GM04504 (cell line): ENCODE measurements at places on chromosomes 3 and 15.

DNA sequence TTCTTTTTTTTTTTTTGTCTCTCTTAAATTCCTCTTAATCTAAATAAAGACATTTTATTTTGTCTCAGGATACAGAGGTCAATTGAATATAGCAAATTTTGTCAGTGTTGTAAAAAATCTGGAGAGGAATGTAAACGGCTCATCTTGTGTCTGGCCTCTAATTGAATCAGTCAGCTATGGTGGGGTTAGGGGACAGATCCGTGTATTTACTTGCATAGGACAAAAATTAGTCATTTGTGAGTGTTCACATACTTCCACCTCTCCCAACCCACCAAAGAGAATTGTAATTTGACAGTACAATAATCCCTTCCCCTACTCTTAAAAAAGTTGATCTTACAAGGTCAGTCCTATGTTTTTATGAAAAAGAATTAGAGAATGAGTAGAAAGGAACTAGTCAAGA lies 18.3 kb downstream of the PPARG start:
- no peak for DNase-seq

- DNase-seq: no peak
These were observed 99.9 kb upstream of the IGSF10 start for GRCh38 chr3:151560738-151561137.

DNA sequence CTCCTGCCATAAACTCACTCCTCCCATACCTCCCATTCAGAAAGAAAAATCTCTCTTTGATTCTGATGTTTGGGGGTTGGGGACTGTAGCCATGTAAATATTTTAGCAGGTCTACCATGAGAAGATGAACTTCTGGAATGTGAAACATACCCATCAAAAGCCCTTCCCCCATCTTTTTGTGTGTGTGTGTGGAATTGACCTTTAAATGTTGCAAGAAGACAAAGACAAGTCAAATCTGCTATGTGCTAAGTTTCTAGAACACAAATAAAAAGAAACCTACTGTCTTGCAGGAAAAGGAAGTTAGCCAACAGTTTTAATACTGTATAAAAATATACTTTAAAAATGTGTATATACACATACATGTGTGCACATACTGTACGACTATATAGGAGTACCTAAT lies 29.7 kb upstream of the USP50 start:
- no peak for DNase-seq

- DNase-seq: no peak
These were observed 196.2 kb upstream of the MRPL3 start for GRCh38 chr3:131699001-131699400.

GRCh38 chr15:48702569-48703236 lies 57.2 kb upstream of the FBN1 start:
- no peak for DNase-seq

DNA sequence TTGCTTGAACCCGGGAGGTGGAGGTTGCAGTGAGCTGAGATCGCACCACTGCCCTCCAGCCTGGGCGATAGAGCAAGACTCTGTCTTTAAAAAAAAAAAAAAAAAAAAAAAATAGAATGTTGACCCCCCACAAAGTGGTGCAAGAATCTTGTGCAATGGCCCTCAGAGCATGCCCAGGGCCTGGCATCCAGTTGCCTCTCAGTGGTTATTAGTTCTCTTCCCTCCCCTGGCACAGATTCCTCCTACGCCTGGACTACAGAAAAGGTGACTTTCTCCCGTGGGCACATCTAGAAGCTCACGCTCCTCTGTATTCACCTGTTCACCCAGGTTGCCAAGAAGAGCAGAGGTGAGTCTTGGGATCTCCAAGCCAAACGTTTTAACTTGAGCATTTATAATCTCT lies 36.7 kb downstream of the ACSBG1 start:
- no peak for DNase-seq

GRCh38 chr15:70023769-70024491 lies 73.8 kb downstream of the TLE3 start:
- peak; percentile 47 for DNase-seq

DNA sequence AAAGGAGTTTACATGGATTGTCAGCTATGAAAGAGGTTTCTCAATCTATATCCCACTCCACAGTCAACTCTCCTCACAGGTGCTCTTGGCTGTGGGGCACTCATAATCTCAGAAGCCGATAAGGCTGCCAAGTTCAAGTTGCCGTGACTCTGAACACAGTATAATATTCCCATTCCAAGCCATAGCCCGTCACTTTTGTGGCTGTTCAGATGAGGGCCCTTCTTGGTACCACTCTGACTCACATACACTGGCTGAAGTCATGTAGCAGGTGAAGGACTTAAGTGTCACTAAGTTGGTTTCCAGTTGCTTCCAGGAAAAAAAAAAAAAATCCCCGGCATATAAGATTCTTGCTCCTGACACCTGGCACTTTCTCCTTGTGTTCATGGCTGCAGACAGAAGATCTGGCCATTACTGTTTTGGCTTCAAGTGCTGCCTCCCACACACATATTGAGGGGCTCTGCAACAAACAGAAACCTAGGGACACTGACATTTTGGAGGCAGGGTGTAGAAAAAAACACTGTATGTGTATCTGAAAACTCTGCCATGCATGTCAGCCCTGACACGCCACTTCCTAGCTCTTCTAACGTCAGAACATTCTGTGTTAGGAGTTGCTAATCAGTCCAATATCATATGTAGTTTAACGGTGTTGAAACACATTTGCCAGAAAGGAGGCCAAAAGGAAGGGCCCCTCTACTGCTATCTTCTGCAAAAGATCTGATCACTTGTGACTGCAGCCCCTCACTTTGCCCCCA lies 170.2 kb upstream of the ICE2 start:
- DNase-seq: no peak

- no peak for DNase-seq
These were observed 14.1 kb upstream of the HRH1 start for GRCh38 chr3:11140030-11140712.

- no peak for DNase-seq
These were observed 81.5 kb downstream of the CSNK1G1 start for GRCh38 chr15:64274341-64274950.

- DNase-seq: no peak
These were observed 1294.1 kb downstream of the NSUN3 start for GRCh38 chr3:95356764-95357501.

- peak; percentile 4 for DNase-seq
These were observed 196.0 kb downstream of the LRTM1 start for GRCh38 chr3:54731732-54732445.

GRCh38 chr3:16444344-16444743 lies 69.2 kb downstream of the RFTN1 start:
- no peak for DNase-seq

DNA sequence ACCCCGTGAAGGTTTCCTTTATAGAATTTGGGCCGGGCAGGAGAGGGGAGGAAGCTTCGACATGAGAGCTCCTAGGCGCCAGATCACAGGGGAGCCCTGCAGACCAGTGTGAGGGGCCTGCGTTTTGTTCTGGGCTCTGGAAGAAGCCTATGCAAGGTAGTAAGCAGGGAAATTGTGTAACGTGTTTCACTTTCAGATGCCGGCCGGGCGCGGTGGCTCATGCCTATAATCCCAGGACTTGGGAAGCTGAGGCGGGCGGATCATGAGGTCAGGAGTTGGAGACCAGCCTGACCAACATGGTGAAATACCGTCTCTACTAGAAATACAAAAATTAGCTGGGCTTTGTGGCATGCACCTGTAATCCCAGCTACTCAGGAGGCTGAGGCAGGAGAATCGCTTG lies 65.2 kb downstream of the GABRG3 start:
- no peak for DNase-seq

- DNase-seq: no peak
These were observed 37.4 kb downstream of the FILIP1L start for GRCh38 chr3:100076731-100077529.

DNA sequence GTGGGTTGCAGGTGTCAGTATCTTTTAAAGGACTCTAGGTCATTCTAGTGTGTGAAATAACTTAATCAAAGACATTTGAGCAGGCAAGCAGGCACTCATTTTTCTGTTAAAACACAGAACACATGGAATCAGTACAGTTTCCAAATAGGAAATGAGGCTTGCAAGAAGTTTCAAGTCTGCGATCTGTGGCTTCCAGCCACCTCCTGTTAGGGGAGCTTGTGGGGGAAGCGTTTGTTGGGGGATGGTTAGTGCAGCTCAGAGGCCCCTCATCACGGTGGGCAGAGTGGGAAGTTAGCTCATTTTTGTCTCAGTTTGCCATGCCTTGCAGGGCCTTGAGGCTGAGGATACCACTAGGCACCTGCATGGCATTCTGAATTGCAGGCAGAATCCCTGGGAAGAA lies 59.9 kb downstream of the SLC6A11 start:
- DNase-seq: no peak

GRCh38 chr15:62666046-62666445 lies 376.5 kb upstream of the TPM1 start:
- no peak for DNase-seq

DNA sequence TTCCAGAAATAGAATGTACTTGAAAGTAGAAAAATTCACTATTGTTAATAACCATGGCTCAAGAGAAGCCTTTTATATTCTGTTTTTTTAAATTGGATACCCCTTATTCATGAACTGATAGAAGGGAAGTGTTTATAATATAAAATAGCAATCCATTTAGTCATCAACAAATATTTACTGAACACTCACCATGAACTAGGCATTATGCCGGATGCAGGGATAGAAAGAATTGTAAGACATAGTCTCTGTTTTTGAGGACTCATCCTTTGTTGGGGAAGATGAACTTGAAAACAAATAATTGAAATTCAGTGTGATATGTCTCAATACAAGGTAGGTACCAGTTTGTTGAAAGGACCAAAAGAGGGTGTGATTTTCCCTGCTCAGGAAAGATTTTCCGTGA lies 160.9 kb upstream of the SATB1 start:
- no peak for DNase-seq

DNA sequence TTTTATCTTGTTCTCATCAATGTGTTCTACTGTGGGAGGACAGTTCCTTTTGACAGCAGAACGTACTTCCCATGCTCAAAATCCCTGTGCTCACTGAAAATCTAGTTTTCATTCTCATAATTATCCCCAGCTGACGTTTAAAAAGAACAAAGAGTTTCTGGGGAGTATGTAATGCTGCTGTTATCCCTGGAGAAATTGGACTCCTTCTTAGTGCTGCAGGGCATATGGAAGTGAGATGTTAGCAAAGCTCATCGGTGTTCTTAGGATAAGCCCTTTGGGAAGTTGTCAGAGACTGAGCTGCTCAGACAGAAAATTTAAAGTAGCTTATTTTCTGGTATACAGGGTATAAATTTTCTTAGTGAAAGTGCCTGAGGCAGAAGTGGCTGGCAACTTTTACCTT lies 66.5 kb downstream of the CDAN1 start:
- no peak for DNase-seq

DNA sequence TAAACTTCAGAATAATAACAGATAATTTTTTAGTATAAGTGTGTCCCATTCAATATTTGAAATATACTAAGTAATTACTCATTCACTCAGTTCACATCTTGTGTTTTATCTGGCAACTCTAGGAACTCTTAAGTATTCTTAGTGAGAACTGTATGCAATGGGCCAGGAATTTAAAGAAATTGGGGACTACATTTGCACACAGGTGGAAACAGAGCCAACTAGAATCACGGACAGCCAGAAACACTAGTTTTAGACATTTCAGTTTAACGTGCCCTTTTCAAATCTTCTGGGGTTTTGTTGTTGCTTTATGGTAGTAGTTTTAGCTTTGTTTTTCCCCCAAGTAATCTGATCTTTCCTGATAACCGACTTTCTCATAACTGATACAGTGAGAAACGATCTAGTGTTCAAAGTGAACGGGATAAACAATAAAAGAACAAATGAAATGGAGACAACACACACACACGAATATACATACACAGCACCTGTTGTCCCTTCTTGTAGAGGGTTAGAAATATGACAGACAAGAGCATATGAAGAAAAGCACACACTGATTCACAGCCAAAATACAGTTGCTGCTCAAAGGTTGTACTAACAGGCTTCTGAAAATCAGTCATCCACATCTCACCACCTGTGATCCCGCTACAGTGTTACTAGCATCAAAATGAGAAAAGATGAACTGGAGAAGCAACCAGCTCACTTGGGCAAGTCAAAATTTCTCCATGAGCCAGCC lies 167.0 kb downstream of the FMN1 start:
- no peak for DNase-seq

DNA sequence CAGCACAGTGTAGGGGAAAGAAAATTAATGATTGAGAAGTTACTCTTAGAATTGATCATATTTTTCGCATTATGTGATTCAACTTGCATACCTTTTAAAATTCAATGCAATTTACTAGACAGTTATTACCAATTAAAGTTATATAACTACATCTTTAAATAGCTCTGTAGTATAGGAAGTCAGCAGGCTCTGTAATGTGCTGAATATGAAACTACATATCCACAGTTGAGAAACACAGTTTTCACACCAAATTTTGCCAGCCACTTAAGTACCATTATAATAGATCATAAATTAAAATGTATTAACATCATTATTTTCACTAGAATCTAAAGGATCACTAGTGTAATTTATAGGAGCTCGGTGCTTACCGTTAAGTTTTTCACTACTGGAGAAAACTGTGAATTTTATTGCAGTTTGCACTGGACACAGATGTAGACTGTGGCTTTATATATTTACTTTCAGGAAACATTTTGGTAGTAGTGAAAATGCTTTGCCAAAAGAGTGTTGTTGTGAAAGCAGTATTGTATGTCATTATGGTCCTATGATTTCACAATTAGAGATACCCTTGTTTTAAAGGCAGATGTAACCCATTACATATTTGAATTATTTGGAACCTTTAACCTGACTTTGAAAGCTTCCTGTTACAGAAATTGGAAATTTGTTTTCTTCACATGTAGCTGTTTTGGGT lies 113.6 kb downstream of the PLCL2 start:
- no peak for DNase-seq

DNA sequence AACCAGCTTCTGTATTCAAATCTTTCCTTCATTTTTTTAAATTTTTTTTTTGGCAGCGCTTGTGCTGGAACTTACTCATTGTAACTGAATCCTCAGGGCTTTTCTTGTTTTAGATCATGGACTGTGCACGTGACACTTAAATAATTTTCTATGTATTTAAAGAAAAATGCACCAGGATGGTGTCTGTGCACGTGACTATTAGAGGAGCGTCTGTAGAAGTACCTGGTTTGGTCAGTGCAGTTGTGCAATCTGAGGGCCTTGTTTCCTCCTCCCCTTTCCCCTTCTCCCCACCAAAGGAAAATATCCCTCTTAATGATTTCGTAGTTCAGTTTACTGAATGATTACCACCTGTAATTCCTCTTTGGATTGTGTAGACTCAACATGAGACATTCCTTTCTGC lies 31.3 kb downstream of the EDEM1 start:
- no peak for DNase-seq

- no peak for DNase-seq
These were observed 216.8 kb downstream of the VGLL3 start for GRCh38 chr3:86774082-86774691.

DNA sequence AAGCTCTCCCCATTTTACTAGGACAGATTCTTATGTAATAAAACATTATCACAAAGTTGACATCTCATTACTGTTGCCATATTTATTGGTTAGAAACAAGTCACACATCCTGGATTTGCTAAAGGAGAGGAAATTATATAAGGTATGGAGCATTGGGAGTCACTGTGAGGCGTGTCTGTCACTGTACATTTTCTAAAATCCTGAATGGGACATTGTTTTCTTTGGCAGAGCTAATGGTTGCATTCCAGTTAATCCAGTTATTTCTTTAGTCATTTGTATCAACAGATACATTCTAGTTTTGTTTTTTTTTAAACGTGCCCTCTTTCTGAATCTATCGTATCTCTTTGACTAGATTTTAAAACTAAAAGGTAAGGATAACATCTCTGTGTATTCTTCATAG lies 70.2 kb upstream of the MITF start:
- DNase-seq: no peak

GRCh38 chr15:67700023-67700422 lies 125.3 kb upstream of the SKOR1 start:
- DNase-seq: peak; percentile 27

GRCh38 chr15:98776607-98777281 lies 128.4 kb downstream of the IGF1R start:
- peak; percentile 60 for DNase-seq
